Spinal cord (tissue), 10 donors: ENCODE measurements at places on chromosomes 5 and 9. TPM values are rescaled to one million over a fixed set of nuclear protein-coding genes. Genes with fewer than 3 reads are reported as not detected.

DNA sequence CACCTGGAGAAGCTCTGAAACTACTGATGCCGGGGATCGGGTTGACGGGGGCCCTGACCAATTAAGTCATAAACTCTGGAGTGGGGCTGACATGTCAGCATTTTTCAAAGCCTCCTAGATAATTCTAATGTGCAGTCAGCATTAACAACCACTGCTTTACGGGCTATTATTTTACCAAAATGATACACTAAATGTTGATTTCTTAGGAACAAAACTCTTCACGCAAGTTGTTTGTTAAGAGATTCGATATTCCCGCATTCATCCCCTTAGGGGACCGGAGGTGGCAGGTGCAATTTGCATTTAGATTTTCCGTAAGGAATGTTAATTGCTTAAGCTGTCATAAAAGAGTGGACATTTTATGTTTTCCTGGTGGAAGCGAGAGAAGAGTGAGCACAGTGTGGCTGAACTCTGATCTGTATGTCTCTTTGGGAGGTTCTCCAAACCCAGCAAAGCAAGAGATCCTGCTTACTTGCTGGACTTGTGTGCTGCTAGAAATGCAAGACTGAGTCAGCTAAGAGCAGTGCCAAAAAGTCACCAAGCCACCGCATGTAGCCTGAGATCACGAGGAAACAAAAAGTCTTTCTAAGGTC, 77.6 kb downstream of the UGCG start:
- H3K4me3 ChIP-seq = no peak overlapping the region
- no peaks in the 10 kb centered on the region for H3K4me1 ChIP-seq
- no peak overlapping the region for H3K27ac ChIP-seq
- no peak for DNase-seq
- H3K27me3 ChIP-seq = no peaks in the 10 kb centered on the region

- no peak overlapping the region for H3K27ac ChIP-seq
- no peaks in the 10 kb centered on the region for H3K27me3 ChIP-seq
- peaks cover 2% of the 10 kb centered on the region for H3K36me3 ChIP-seq
- H3K4me3 ChIP-seq = no peak overlapping the region
- no peak for DNase-seq
Observed at GRCh38 chr5:80697100-80697499, 42.3 kb upstream of the DHFR start.

DNA sequence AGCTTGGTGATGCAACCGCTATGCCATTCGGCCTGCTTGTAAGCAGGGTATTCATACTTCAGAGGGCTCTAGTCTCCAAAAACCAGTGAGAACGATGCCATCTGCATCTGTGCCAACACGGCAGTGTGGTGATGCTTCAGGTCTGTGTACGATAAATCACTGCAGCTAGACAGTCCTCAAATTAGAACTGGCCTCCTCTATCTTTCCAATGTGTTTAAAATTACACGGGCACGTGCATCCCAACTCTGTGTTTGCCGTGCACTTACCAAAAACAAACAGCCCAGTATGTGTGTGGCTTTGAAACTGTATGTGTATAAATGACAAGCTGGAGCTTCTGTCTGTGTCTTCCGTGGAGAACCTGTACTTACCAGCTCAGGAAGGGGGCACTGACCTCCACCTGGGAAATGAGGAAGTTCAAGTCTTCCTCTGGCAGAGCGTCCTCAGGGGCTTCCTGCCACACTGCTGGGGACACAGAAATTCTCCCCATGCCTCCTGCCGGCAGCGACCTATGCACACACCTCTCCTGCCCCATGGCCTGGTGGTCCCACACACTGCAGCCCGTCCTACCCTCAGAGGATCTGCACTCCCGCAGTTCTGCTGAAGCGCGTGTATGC, 12.3 kb downstream of the MED10 start:
- no peaks in the 10 kb centered on the region for H3K27me3 ChIP-seq
- no peak overlapping the region for H3K4me3 ChIP-seq
- H3K36me3 ChIP-seq = peaks cover 36% of the 10 kb centered on the region
- no peak overlapping the region for H3K27ac ChIP-seq

ARL14EPL gene
- total RNA-seq = not detected

- H3K36me3 ChIP-seq = peaks cover 50% of the 10 kb centered on the region
- H3K27ac ChIP-seq = no peak overlapping the region
- H3K27me3 ChIP-seq = no peaks in the 10 kb centered on the region
- peaks cover 54% of the 10 kb centered on the region for H3K4me1 ChIP-seq
- H3K4me3 ChIP-seq = no peak overlapping the region
Observed at GRCh38 chr9:137374131-137374845, 48.7 kb downstream of the EXD3 start.
